ENCODE measurements at places on chromosomes 6 and 20.

DNA sequence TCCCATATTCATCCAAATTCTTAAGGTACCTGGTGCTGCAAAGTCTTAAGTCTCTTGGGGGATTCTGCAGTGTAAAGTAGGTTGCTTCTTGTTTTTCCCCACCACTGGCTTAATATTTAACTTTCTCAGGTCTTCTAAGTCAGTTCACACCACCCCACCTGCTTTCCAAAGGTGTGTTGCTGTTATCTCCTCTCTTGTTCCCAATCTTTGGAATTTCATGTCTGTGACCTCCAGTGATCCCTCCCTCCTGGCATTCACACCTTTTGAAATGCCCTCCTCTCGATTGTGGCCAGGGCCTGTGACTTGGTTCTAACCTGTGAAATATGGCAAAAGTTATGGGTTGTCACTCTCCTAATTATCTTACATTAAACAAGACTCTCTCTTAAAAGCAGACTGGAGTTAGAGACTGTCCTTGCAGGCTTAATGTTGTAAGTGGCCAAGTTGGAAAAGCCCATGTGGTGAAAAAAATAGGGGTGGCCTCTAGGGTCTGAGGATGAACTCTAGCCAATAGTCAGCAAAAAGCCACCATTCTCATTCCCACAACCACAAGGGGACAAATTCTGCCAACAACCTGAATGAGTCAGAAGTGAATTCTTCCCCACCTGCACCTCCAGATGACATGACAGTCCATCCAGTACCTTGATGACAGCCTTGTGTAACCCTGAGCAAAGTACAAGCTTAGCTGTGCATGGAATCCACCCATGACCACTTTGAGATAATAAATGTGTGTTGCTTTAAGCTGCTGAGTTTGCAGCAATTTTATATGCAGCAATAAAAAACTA, 45.1 kb downstream of the ADGRF1 start:
- no peak for DNase-seq

GRCh38 chr6:9332241-9332780, 897.0 kb upstream of the SLC35B3 start:
- DNase-seq = no peak

DNA sequence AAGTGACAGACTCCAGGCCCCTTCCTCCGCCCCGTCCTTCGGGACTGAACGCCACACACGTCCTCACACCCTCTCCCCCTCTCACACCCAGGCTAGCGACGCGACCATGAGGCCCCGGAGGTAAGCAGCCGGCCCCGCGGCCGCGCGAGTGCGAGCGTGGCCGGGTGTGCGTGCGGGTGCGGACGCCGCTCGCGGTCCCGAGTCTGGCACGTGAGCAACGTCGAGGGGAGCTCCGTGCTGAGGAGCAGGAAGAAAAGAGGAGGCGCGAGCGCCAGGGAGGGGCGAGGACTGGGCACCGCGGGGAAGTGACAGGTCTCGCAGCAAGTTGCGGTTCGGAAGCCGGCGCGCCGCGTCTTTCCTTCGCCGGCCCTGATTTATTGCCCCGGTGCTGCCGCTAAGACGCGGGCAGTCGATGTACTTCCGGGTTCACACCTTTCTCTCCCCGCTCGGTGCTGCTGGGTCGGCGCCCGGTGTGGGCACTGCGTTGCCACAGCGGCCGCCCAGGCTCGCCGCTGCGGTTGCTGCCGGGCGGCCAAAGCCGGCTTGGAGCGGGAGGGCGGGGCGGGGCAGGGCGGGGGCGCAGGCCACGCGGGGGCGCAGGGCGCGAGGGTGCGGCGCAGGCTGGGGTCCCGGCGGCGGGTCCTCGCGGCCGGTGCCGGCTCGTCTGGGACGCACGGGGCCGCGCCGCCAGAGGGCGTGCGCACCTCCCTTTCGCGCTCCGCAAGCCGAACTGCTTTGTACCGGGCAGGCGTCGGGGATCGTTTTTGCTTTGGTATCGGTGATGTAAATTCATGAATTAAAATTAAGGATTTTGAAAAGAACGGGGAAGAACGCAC, 15.8 kb upstream of the LIN28B start:
- DNase-seq = no peak

- no peak for DNase-seq
Measured at GRCh38 chr6:5786321-5786968, 220.3 kb downstream of the NRN1 start.

DNA sequence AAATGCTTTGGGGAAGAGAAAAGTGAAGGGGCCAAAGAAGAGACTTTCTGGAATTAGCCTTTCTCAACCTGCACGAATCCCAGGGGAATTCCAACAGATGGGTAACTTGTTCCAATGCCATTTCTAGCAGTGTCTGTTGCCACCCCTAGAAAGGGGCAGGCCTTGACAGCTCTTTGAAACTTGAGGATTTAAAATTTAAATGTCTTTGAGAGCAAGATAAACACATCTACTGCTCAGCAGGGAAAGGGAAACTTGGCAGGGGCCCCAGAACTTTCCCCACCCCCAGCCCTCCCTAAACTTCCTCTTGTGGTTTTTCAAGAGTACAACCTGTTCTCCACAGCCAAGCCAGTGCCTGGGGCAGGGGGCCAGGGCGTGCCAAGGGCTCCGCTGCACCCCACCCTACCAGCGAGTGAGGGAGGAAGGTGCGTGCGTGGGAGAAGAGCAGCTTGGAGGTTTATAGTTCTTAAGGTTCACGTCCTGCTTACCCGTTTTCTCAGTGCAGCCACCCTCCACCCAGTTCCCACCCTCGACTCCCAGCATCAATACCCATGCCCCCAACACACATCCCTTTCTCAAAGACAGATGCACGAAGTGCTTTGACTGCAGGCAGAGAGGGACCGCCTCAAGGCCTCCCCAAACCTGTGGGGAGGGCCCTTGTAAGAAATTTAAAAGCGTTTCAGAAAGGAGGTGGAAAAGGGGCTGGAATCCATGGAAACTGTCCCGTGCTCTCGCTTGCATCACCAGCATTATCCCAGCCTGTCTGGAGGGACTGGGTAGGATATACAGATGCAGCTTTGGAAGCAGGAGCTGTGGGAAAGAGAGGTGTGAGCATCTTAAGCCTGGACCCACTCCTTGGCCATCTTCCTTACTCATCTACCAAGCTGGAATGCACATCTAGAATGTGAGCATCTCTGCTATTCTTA, 4.5 kb upstream of the TAF8 start:
- peak; percentile 34 for DNase-seq

GRCh38 chr20:2742934-2743559, 50.5 kb downstream of the EBF4 start:
- peak; percentile 69 for DNase-seq

DNA sequence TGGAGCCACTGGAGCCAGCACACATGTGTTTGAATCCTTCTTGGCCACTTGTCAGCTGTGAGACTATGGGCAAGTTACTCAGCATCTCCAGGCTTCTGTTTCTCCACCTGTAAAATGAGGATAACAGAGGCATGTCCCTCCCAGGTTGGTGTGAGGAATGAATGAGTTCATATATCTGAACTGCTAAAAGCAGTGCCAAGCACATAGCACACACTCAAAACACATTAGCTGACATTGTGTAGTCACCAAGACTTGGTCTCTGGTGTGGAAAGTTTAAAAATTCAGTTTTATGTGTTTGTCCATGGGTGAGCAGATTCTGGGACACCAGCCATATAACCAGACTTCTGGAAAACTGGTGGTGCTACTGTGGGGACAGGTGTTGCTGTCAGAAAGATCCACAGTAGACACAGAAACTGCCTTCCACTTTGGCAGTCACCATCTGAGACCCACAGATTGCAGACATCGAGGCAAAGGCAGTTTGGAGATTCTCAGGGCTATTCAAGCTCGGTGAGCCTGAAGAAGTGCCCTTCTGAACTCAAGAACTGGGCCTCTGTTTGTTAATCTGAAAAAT, 115.8 kb downstream of the MRPL14 start:
- no peak for DNase-seq

- no peak for DNase-seq
Measured at GRCh38 chr6:141491684-141492083, 641.0 kb upstream of the GJE1 start.

DNA sequence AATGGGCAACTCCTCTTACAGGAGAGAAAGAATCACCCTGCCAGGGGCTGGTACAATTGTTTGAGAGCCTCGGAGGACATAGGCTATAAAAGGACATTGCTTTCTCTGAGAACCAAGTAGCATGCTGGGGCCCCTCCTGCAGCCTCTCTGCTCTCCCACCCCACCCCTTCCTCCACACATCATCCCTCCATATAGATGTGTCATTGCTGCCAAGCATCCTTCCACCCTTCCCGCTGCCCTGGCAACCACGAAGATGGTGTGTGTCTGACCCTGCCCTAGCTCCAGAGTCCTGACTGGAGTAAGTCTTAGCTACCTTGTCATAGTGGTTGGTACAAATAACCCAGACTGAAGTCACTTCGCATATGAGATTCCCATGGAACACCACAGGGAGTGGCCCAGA, 129.7 kb downstream of the SNX5 start:
- DNase-seq = no peak

GRCh38 chr6:169190144-169190584, 63.5 kb downstream of the THBS2 start:
- no peak for DNase-seq

GRCh38 chr20:1424336-1424735, 31.5 kb upstream of the FKBP1A start:
- no peak for DNase-seq

GRCh38 chr20:62355516-62355877, 11.6 kb downstream of the LAMA5 start:
- DNase-seq = no peak

DNA sequence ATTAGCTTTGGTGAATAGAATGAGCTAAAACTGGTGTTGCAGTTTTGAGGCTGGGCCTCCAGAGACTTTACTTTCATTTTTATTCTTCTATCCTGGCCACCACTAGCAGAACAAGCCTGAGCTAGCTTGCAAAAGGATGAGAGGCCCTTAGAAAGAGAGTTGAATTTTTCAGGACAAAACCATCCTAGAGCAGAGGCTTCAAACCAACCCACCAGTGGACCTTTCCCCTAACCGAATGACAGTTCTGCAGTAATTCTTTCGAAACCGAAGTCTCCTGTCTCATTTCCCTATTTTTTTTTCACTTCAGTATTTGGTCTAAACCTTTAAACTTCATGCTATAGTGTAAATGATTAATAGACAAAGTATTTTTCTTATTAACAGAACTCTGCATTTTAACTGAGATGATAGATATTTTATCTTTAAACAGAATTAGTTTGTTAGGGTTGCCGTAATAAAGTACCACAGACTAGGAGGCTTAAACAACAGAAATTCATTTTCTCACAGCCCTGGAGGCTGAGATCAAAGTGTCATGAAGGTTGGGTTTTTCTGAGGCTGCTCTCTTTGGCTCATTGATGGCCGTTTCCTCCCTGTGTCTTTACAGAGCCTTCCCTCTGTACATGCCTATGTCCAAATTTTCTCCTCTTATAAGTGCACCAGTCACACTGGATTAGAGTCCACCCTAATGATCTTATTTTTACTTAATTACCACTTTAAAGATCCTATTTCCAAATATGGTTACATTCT, 80.6 kb upstream of the PAK5 start:
- no peak for DNase-seq

Data from T-helper 17 cell (primary cell).